Activated CD4-positive, alpha-beta T cell treated with anti-CD3 and anti-CD28 coated beads, Interleukin-2, amount 10 ng/mL, durations not matched to agents 7 days and 5 days (primary cell): ENCODE measurements at places on chromosomes 11 and 22.

DNA sequence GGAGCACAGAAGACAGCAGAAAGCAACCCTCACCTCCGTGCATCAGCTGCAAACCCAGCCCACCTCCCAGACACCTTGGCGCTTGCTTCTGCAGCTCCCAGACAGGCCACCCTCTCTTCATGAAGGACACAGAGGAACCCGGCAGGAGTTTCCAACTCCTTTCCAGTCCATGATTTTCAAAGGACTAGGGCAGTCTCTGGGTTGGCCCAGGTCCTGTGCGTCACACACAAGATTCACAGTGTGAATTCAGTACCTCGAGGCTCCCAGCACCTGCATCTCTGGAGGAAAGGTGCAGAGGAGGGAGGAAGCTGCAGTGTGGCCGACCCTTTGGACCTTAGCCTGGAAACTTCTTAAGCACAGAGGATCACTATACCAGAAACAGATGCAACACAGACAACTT, 61.0 kb upstream of the BID start:
- no peak for DNase-seq

DNA sequence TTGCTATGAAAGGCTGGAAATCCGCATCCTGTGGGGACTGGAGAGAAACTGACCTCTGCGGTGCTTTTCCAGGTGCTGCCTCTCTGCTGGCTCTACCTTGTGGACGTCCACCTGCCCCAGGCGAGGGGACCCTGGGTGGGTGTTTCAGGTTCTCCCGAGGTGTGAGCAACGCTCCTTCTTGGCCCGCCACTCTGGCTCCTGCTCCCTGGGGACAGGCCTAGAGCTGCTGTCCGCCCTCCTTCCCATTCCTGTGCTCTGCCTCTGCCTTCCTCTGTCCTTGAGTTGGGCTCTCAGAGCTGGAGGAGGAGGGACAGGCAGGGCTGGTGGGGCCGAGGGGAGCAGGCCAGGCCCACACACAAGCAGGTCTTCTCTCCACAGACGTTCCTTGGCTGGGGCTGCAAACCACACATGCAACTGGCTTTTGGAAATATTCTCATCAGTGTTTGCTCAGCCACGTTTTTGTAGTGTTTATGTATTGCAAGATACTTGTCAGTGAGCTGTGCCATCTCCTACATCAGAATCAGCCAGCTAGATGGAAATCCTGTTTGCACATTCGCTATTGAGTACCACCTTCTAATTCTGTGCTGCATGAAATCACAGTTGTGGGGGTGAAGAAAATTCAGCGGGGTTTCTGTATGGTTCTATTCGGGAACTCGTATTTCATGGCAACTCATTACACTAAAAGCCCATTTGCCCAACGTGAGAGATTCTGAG, 1115.0 kb downstream of the BRD1 start:
- DNase-seq = no peak

DNA sequence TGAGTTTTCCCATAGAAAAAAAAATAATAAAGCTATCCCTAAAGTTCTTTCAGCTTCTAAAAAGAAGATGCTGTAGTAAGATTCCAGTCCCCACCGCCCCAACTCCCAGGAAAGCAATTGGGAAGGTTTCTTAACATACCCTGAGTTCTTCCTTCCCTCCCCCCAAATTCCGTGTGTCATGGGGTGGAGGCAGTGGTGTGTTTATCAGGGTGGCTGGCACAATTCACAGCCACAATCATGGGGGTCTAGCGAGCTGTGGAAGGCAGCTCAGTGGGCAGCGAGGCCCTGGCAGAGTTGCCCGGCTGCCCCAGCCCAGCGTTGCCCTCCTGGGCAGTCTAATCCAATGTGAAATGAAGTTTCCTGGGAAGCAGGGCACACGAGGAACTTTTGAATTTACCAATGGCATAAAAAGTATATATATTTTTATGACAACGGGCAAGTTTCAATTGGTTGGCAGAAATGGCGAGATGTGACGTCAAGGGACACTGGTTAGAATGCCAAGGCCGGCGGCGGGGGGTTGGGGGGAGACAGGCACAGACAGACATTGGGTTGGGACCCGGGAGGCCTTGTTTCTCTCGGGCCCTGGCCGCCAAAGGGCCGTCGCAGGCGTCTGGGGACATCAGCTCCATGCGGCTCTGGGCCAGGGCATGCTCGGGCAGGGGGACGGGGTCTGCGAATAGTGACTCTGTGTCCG, 80.7 kb upstream of the PPARA start:
- DNase-seq = peak; percentile 45

DNA sequence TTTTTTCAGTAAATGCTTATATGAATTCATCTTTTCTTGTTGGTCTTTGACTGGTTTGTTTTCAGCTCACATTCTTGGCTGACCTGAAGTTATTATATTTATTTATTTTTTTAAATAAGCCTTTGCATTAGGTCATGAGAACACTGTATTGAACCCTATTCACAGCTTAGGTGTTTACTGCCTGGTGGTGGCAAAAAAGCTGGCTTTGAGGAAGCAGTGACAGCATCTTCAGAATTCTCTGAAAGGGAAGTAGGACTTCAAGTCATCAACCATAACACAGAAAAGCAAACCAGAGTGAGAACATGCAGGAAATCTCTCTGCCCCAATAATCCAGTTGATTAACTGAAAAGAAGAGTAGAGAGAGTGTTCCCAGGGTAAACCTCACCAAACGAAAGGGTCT, 30.3 kb upstream of the MMP13 start:
- no peak for DNase-seq

- DNase-seq = no peak
Observed at GRCh38 chr11:133040289-133040900, 491.9 kb downstream of the OPCML start.

GRCh38 chr11:26554455-26554854, 17.6 kb downstream of the MUC15 start:
- DNase-seq = no peak

DNA sequence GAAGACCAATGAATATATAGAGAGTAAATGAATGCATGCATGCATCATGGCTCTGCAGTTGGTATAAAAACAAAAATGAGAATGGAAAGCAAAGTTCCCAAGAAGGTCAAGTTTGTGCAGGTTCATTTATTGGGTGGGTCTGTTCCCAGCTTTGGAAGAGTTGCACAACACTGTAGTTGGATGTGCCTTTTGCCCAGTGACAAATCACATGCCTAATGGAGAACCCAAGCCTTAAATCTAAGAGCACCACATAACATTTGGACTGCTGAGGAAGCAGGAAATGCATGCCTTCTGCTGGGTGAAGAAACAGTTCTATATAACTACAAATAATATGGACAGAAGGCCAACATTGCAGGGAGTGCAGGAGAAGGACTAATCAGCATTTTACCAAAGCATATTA, 30.6 kb downstream of the PRCP start:
- DNase-seq = no peak

GRCh38 chr11:13117344-13117743, 108.2 kb downstream of the RASSF10 start:
- no peak for DNase-seq

DNA sequence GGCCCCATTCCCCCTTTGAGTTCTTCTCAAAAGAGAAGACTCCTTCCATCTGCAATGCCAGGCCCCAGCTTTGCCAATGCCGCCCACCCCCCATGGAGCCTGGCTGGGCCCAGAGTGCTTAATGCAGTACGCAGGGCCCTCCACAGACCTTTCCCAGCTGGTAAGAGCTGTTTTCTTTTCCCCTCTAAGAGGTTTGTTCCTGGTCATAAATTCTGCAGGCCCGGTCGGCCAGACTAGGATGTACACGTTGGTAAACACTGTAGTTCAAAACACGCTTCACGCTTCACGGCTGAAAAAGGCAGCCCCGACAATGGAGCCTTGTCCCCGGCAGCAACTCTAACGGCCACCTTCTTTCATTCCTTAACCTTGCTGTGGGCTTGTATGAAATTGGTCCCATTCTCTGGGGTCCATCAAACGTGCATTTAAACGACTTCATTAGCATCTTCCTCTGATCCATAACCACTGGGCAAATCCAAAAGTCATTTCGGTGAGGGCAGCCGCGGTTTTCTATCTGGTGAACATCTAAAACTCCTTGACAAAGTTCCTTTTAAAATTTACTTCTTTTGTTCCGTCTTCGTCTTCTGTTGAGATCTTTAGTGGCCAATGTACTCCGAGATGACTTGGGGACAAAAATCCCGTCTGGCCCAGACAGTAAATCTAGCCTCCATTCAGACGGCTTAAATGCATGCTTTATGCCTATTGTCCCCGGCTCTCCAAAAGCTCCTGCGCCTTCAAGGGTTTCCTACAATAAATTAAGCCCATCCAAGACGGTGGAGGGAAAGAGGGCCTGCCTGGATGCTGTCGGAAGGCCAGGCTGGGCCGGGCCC, 60.0 kb upstream of the MYEOV start:
- no peak for DNase-seq

- DNase-seq = no peak
Observed at GRCh38 chr11:67261946-67262681, 4.2 kb upstream of the GRK2 start.

GRCh38 chr11:74330075-74330858, 18.8 kb upstream of the P4HA3 start:
- no peak for DNase-seq

DNA sequence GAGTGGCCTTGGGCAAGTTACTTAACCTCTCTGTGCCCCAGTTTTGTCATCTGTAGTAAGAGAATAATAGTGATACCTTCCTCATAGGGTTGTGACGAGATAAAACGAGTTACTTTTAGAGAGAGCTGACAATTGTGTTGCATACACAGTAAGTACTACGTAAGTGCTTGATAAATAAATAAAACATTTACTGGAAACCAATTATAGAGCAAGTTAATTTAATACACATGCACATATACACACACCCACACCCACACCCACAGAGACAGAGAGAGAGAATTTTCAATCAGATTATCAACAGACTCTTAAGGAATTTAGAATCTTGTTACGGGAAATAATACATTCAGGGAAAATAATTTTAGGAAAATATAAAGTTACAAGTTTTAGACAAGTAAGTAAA, 1045.8 kb upstream of the TENM4 start:
- DNase-seq = no peak

DNA sequence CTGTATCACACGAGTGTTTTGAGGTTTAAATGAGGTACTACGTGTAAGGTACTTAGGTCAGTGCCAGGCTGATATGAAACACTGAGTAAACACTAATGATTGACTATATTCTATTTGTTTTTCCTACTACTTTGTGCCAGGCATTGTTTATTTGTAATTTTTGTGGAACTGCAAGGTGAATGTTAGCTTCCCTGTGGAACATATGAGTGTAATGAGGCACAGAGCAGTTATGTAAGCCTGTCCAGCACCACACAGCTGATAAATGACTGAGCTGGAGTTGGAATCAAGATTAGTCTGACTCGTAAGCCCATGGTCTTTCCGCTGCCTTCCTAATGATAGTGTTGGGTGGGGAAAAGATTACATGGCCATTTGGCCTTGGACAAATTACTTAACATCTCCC, 5.9 kb downstream of the SLC37A2 start:
- DNase-seq = no peak

GRCh38 chr11:117097389-117098268, 599 bp downstream of the SIK3 start:
- peak; percentile 24 for DNase-seq
